ENCODE measurements at places on chromosomes 12 and 14.

- DNase-seq = peak; percentile 55
These were observed 1.1 kb downstream of the KMT5A start for GRCh38 chr12:123384994-123385376.

- no peak for DNase-seq
These were observed 2.9 kb upstream of the PFDN5 start for GRCh38 chr12:53292426-53292825.

DNA sequence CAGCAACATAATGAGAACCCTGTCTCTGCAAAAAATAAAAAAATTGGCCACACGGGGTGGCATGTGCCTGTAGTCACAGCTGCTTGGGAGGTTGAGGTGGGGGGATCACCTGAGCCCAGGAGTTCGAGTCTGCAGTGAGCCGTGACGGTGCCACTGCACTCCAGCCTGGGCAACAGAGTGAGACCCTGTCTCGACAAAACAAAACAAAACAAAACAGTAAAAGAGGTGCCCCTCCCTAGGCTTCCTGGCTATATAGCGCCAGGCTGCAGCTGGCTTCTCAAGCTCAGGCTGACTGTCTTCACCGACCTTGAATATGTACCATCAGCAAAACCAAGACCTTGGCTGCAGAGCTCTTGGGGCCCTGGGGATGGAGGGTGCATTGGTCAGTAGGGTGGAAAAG is 29.4 kb downstream of the TSPAN9 start:
- DNase-seq = no peak

DNA sequence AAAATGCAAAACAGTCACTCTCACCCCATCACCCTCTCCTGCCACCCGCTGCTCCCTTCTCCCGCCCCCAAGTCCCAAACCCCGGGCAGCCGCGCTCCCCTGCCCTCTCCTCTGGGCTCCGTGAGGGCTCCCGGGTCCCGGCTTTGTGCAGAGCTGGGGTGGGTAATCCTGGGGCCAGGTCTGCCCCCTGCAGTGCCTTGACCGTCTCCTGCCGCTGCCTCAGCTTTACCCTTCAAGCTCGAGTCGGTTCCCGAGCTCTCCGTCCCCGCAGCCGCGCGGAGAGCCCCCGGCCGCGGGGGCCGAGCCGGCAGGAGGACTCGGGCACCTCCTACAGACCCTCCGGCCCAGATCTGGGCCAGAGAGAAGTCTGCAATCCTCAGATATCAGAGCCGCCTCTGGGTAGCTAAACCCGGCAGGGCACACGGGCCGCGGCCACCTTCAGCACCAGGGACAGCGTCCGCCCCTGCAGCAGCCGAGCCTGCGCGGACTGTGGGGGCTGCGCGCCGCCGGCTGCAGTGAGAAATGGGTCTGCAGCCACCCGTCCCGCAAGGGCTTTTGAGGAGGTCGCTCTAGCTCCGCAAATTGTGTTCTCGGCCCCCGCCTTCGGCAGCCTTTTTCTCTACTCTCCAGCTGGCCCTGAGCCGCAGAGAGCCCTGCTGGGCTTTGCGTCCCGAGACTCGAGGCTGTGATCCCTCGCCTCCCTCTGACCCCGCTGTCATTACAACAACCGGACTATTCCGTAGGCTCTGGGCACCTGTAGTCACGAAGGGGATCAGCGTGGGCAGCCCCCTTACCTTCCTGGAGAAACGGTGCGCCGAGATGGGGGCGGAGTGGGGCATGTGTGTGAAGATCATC is 1.2 kb downstream of the PRMT8 start:
- DNase-seq = peak; percentile 51

GRCh38 chr14:72617391-72618031 is 276.4 kb downstream of the DPF3 start:
- DNase-seq = peak; percentile 77

- no peak for DNase-seq
These were observed 15.8 kb downstream of the ITPR2 start for GRCh38 chr12:26817183-26817591.

- DNase-seq = peak; percentile 28
These were observed 189.8 kb upstream of the PRICKLE1 start for GRCh38 chr12:42779186-42779859.

- no peak for DNase-seq
These were observed 468.0 kb downstream of the FUT8 start for GRCh38 chr14:65880507-65880906.

DNA sequence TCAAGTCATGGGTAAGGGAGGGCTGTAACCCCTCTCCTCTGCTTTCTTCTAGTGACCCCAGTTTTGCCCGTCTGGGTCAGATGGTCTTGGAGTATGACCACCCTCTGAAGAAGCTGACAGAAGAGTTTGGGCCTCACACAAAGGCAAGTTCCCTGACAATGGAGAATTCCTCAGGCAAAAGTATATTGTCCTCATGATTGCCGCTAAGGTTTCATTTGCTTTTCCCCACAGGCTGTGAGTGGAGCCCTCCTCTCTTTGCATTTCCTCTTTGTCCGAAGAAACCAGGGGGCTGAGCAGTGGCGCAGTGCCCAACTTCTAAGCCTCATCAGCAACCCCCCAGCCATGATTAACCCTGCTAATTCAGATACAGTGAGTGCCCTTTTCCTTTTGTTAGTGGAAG is 12.1 kb downstream of the NCKAP1L start:
- DNase-seq = no peak

DNA sequence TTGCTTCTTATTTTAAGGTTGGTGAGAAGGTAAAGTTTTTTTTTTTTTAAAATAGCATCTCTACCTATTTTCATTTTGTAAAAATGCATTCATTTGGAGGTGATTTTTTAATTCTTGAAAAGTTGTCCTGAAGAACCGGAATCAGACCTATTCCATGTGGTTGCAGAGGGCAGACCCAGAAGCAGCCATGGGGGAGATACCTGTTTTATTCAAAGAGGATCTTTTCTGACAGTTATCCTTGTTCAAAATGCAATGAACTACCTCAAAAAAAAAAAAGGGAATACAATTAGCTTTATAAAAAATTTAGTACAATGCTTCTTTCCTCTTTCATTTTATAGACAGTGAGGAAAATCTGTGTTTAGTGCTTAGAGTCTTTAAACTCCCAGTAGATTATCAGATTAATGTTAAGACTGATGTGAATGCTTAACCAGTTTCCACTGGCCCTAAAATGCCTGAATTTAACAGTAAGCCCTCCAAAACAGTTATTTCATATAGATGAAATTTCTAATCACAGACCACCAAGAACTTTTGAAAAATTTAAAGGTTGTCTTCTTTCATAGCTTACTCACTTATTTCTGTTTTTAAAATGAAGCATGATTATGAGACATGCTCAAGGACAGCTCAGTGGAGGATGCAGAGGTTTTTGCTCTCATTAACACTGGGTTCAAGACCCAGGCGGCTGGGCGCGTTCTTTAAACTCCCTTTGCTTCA is 8.6 kb upstream of the NEMF start:
- no peak for DNase-seq

DNA sequence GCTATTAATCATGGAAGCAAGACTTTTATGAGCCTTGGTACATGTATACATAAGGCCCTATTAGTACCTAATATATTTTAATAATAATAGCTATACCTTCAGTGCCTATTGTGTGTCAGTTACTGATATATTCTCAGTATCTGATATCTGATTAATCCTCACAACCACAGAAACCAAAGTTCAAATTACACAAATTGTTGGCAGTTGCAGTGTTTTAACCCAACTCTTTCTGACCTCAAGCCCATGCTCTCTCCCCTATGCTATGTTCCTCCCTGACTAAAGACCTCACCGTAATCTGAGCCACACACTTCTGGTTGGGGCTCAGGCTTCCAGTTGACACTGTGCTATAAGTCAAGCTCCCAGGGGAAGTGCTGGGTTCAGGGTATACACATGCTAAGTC is 214.4 kb downstream of the SPTSSA start:
- no peak for DNase-seq

DNA sequence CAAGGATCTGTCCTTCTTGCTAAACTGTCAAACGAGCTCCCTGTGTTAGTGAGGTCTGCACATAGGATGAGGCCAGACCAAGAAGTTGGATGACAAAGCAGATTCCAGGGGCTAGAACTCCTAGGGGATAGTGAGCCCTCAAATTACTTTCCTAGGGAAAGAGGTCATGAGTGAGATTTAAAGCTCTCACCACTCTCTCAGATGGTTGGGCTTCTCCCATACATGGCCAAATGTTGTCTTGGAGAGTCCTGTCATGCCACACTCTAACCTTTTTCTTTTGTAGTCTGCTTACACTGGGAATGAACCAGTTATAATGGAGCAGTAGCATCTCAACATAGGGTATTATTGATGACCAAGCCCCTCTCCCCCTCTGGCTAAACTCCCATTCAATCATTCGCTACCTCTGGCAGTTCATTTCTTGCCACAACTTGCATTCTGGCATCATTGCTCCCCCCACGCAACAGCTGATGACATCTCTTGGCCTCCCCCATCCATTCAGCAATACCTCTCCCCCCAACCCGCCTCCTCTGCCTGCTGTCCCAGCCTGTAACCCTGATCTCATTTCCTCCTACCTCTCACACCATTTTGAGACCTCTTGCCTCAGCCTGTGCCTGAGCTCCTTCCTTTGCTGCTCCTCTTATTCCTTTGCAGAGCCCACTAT is 64.7 kb upstream of the CISTR start:
- DNase-seq = no peak

DNA sequence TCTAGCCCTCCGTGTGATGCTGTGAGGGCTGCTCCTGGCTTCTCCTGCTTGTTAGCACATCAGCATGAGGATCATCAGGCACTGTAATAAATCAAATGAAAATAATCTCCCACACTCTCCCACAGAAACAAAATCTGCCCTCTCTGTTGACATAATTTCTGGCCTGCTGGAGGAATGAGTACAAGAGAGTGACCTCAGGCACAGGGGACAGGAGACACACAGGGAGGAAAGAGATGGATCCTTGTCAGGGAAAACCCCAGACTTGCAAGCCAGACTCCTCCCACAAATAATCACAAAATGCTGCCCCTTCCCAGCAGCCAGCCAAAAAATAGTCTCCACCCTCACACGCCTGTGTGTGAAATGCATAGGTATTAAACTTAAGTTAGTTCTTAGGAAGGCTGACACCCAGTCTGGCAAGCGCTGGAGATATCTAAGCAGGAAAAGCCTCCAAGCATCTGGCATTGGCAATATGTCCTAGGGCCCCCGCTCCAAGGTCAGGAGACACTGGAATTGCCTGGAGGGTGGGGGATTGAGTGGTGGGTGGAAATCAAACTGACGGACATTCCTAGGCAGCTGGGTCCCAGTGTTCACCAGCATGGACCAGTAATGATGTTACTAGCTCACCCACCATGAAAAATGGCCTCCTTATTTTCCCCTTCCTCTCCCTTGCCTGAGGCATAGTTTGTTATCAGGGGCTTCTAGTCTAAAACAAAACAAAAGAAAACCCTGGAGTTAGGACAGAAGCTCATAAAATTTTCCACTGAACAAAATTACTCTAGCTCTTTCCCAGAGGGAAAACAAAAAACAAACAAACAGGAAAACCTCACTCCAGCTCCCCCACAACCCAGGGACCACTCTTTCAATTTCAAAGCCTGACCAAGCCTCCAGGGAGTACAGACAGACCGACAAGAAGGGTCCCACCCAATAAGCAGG is 22.0 kb downstream of the SMUG1 start:
- DNase-seq = no peak

DNA sequence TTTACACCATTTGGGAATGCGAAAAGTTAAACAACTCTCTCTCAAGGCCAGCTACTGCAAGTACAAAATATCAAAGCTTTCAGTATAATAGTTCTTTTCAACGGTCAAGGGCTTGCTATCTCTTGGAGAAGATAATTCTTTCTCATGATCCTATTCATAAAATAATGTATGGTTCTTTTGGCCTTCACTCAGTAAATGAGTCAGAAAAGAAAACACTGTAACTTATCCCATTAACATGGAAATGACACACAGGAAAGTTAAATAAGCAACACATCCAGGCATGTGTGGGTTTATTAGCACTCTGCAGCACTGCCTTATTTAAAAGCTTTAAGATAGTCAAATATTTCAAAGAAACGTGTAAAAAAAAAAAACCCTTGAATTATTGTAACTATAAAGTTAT is 36.9 kb downstream of the ZFC3H1 start:
- DNase-seq = peak; percentile 48

DNA sequence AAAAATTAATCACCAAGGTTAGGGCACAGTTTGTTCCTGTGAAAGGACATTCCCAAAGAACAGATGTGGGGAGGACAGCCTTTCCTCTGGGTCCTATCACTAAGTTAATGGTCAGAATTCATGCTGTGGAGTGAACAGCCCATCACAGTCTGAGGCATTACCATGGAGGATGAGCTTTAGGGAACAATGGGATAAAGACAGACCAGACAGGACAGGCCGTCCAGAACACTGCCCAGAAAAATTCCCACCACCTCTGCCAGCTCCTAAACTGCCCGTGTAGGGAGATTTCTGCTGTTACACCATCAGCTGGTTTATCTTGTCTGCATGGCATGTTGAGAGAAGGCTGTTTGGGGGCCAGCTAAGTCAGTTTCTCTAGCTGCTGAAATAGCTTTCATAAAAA is 49.6 kb upstream of the IFNG-AS1 start:
- no peak for DNase-seq

GRCh38 chr14:75361751-75362433 is 65.9 kb upstream of the JDP2 start:
- no peak for DNase-seq

DNA sequence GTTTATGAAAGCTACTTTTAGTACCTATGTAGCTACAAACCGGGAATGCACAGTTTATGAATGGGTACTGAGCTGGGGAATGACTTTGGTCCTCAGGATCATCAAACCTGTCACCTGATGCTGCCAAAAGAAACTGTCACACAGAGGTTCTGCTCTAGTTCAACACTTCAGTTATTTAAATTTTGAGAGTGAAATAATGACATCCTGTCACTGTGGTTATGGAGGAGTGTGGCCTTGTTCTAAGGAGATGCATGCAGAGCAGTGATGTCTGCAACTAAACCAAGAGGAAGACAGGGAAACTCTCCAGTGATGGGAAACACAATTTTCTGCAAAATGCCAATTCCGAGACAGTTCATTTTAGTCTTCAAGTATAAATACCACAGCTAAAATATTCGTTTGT is 4.8 kb upstream of the AEBP2 start:
- no peak for DNase-seq

GRCh38 chr12:6145564-6145963 is 21.1 kb upstream of the VWF start:
- DNase-seq = no peak

DNA sequence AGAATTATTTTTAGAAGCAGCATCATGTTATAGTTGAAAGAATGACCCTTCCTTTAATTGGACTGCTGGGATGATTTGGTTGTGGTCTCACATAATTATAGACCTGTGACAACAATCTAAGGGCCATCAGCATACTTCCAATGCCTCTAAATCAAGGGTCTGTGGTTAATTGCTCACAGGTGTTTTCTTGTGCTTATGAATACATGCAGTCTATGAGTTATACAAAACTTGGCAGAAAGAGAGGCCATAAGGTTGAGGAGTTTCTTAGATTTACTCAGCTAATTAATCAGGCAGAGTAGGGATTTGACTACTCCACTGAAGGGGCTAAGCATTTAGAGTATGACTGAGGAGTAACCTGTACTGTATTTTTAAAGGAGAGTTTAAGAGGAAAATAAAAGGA is 37.0 kb upstream of the FRMD6 start:
- DNase-seq = peak; percentile 54

- no peak for DNase-seq
These were observed 17.9 kb upstream of the GALNT9 start for GRCh38 chr12:132347176-132347855.

GRCh38 chr14:20697273-20698017 is 8.9 kb downstream of the ANG start:
- peak; percentile 68 for DNase-seq

Measured in astrocyte of the spinal cord (primary cell).